ENCODE measurements at places on chromosomes 1 and 21. TPM values are rescaled to one million over a fixed set of nuclear protein-coding genes. Genes with fewer than 3 reads are reported as not detected.

The SLAMF8 gene
- total RNA-seq: not detected

The BCAN gene
- not detected for total RNA-seq

The IL12RB2 gene
- 2.1 TPM for total RNA-seq

The TBCE gene
- 18.3 TPM for total RNA-seq

The AJAP1 gene
- total RNA-seq: not detected

The CAMK1G gene
- not detected for total RNA-seq

The NLRP3 gene
- total RNA-seq: 9.2 TPM

The FOXJ3 gene
- total RNA-seq: 89.1 TPM

The CNN3 gene
- 1.7 TPM for total RNA-seq

The FRRS1 gene
- 0.31 TPM for total RNA-seq

The KISS1 gene
- total RNA-seq: not detected

The PLA2G2F gene
- not detected for total RNA-seq

The LENEP gene
- total RNA-seq: not detected

The RHCE gene
- not detected for total RNA-seq

The ANGPTL3 gene
- not detected for total RNA-seq

The GUK1 gene
- total RNA-seq: 245 TPM

The TBX19 gene
- 2.7 TPM for total RNA-seq

The PLCH2 gene
- total RNA-seq: 30.0 TPM

The IFI16 gene
- total RNA-seq: 82.8 TPM

The UBXN10 gene
- 1.0 TPM for total RNA-seq

The CENPF gene
- total RNA-seq: 3.2 TPM

The HSD3B1 gene
- not detected for total RNA-seq

The LHX8 gene
- not detected for total RNA-seq

The ADAMTS4 gene
- total RNA-seq: 0.77 TPM

The OR10X1 gene
- not detected for total RNA-seq

The VTCN1 gene
- not detected for total RNA-seq

The PITHD1 gene
- total RNA-seq: 80.6 TPM

The SMPDL3B gene
- not detected for total RNA-seq

The RNF19B gene
- total RNA-seq: 87.7 TPM

The FMOD gene
- total RNA-seq: not detected

The KANK4 gene
- total RNA-seq: not detected

The KCNJ15 gene
- 0.12 TPM for total RNA-seq

The ARMH1 gene
- 56.8 TPM for total RNA-seq

The TXNIP gene
- 567 TPM for total RNA-seq

The TSTD1 gene
- 45.5 TPM for total RNA-seq

The MRPL9 gene
- 99.8 TPM for total RNA-seq

The PRAMEF25 gene
- not detected for total RNA-seq

The KRTAP13-2 gene
- not detected for total RNA-seq

The NHLH1 gene
- total RNA-seq: 0.17 TPM

The YIPF1 gene
- 8.8 TPM for total RNA-seq

The RASSF5 gene
- 177 TPM for total RNA-seq

The APOBEC4 gene
- total RNA-seq: not detected

The OVAAL gene
- not detected for total RNA-seq

The PPIAL4G gene
- 0.42 TPM for total RNA-seq

The PTGFRN gene
- total RNA-seq: 0.94 TPM

The IFNLR1 gene
- 1.3 TPM for total RNA-seq
